ENCODE measurements at places on chromosomes 3 and 15. TPM values are rescaled to one million over a fixed set of nuclear protein-coding genes. Genes with fewer than 3 reads are reported as not detected.

FBXW12 gene
- polyA plus RNA-seq = not detected

CTXN2 gene
- polyA plus RNA-seq = not detected

SNX1 gene
- 82.2 TPM for polyA plus RNA-seq

POPDC2 gene
- polyA plus RNA-seq = 3.6 TPM

DLEC1 gene
- 2.4 TPM for polyA plus RNA-seq

CSPG4 gene
- polyA plus RNA-seq = 0.18 TPM

MYEF2 gene
- polyA plus RNA-seq = 1.6 TPM

ONECUT1 gene
- not detected for polyA plus RNA-seq

- no peak for DNase-seq
Measured at GRCh38 chr3:160023476-160023875, 34.8 kb downstream of the IL12A start.

DNA sequence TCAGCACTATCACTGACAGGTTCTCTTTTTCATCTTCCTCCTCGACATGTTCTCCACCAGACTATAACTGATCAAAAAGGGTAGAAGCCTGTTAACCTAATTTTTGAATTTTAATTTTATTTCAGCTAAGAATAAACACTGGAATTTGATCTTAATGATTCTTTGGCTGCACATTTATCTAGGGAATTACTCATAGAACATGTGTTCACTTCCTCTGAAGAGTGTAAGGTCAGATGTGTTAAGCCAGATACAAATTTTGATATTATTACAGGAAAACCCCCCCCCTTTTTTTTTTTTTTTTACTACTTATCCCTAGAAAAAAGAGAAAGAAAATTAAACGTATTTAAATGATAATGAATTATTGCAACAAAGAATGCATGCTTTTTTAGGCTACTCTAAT is 15.0 kb downstream of the DCBLD2 start:
- no peak for DNase-seq

- DNase-seq = no peak
Measured at GRCh38 chr3:189780546-189781270, 149.5 kb downstream of the TP63 start.

DNA sequence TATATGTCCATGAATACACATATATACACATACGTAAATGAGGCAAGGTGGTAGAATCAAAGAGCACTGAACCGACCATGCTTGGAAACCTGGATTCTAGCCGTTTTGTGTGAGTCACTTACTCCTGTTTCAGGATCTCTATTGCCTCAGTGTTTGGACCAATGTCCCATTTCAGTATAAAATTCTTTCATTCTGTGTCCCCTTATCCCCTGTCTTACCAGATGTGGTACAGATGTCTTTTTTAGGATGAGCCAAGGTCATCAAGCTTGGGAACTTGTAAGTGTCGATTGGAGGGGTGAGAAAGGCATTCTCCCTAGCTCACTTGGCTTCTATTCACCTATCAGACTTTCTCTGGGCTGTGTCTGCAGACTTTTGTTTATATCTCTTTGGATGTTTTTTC is 139.9 kb upstream of the CHL1 start:
- DNase-seq = no peak

DNA sequence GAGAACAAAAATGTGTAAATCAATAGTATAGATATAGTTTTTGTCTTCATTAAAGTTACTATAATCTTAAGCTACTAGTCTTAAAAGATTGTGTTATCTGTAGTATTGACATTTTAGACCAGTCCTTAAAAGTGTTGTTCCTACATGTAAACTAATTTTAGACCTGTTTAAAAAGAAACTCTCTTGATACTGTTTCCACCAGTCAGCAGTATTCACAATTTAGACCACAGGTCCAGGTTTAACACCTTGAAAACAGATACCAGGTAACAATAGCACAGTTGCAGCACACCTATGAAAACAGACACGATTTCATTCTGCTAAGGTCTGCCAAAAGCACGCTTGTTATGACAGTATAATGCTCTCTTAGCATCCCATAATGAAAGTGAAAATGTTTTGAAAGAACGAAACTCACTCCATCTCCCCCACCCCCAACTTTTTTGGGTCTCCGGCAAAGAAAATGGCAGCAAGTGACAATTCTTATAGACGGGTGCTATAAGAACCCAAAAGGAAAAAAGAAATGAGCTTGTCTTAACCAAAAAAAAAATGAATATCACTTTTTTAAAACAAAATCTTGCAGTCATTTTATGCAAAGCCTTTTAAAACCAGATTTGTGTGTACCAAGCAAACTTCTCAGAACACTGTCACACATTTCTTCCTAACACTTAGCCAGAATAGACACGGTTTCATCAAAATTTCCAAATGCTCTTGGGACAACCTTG is 1.6 kb downstream of the EIF4E3 start:
- DNase-seq = peak; percentile 73

GRCh38 chr15:39581242-39581792 is 438 bp downstream of the THBS1 start:
- DNase-seq = no peak

GRCh38 chr3:188207941-188208515 is 54.1 kb downstream of the LPP start:
- no peak for DNase-seq

- no peak for DNase-seq
Measured at GRCh38 chr15:76221085-76221767, 90.0 kb downstream of the ETFA start.

DNA sequence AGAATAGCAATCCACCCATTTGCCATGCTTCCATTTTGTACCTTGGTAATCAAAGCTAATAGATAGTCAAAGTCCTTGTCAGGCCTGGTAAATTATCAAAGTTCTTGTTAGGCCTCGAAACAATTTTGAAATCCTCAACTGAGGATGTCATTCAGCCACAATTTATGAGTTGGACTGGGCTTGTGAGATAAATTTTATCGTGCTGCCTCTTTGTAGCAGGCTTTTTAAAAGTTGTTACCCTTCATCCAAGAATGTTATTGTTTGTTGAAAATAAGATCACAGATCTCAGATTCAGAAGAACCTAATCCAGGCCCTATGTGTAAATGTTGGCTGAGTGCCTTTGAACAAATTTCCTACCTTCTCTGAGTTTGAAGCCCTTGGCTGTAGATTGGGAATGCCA is 143.3 kb upstream of the PROK2 start:
- no peak for DNase-seq

GRCh38 chr15:84761607-84762131 is 13.3 kb downstream of the ZNF592 start:
- DNase-seq = no peak

- no peak for DNase-seq
Measured at GRCh38 chr3:45029661-45030060, 3.6 kb downstream of the CLEC3B start.

- no peak for DNase-seq
Measured at GRCh38 chr3:40169983-40170382, 139.5 kb upstream of the EIF1B start.

DNA sequence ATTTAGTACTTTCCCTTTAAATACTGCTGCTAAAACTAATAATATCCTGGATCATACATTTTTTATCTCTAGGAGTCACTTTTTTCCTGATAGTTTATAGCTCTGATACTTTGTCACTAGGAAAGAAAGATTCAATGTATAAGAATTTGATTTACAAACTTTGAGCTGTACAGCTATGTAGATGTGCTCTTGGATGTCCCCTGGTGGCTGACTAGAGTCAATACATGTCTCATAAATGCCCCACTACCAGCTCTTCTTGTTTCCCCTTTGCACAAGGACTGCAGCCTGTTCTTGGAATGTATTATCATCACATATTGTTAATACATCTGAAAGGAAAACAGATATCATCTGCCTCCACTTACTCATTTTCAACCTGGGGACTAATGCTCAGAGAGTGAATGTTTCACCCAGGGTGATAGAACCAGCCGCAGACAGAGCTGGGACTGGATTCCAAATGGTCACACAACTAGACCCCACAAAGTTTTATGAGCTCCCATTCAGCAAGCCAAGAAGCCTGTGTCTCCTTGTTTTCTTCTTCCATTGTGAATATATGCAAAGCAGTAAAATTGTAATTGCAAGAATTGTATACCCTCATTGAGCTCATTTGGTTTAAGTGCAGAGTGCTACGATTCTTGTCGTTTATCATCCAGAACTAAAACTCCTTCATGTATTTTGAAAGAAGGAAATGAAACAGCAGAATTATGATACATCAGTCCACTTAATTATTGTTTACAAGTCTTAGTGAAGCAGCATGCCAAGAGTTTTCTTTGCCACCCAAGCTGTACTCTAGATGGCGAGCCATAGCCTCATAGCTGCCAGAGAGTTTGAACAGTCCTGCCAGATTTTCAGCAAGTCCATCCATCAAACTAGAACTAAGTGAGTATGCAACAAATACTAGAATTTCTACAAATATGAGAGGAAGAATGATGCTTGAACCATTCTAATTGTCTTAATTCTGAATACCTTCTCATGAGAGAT is 261.6 kb upstream of the LMCD1 start:
- DNase-seq = peak; percentile 12

GRCh38 chr3:112531358-112531781 is 30.4 kb downstream of the ATG3 start:
- peak; percentile 14 for DNase-seq

DNA sequence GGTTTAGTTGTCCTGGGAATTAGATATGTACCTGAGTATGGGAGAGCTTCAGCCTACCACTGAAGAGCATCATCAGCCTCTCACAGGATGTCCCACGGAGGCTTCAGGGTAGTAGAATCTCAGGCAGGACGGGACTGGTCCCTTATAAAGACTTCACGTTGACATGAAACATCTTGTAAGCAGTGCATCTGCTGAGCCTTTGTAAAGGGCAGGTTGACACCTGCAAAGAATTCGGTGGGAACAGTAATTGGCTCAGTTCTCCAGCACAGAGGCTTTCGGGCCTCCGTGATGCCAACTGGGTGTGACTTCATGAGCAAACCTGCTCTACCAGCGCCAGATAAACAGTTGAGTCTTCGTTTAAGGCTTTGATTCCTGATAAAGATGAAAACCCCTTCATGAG is 26.9 kb upstream of the AVEN start:
- no peak for DNase-seq

DNA sequence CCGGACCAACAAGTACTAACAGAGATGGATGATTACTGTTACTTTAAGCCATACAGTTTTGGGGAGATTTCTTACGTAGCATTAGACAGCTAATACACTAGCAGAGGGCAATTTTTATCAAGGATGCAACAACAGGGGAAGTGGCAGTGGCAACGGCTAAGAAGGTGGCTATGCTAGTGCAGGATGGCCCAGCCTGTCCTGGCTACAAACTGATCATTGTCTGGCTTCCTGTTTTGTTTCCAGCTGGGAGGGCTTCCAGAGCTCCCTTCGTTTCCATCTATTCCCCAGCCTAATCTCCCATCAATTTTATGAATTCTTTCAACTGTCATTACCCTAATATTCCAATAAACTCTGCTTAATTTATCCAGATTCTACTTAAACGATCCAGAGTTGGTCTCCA is 16.0 kb upstream of the PLA2G4F start:
- DNase-seq = no peak

GRCh38 chr15:58698887-58699641 is 50.4 kb downstream of the ADAM10 start:
- peak; percentile 24 for DNase-seq

GRCh38 chr3:151120409-151120808 is 34.9 kb downstream of the MED12L start:
- no peak for DNase-seq

DNA sequence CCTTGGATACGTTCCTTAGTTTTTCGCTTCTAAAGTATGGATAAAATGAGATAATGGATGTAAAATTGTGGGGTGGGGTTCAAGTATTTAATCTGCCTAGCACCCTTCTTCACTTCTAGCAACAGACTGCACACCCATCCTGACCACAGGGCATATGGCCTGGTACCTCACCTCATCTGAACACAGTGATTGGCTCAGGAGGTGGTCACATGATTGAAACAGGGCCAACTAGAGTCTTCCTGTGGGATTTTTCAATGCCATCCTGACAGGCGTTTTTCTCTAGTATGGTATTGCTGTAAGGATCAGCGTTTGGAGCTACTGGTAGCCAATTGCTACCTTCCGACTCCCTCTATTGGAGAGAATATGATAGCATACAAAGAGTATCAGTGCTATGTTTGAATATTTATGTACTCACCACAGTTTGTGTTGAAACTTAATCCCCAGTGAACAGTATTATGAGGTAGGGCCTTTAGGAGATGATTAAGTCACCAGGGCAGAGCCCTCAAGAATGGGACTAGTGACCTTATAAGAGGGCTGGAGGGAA is 172.2 kb downstream of the PPM1L start:
- no peak for DNase-seq

DNA sequence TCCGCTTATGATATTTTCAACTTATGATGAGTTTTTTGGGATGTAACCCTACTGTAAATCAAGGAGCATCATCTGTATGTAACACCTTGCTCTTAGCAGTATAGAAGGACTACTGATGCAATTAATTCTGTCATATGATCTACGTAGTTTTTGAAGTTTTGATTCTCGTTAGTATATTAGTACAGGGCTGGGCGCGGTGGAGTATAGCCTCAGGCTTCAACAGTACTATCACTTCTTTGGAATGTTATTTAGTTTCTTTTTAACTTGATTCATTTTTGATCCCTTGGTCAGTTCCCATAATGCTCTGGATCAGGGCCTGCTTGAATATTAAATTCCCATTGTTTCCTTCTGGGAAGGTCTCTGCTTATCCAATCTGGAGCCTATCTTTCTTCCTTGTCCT is 23.9 kb upstream of the AP4E1 start:
- no peak for DNase-seq

DNA sequence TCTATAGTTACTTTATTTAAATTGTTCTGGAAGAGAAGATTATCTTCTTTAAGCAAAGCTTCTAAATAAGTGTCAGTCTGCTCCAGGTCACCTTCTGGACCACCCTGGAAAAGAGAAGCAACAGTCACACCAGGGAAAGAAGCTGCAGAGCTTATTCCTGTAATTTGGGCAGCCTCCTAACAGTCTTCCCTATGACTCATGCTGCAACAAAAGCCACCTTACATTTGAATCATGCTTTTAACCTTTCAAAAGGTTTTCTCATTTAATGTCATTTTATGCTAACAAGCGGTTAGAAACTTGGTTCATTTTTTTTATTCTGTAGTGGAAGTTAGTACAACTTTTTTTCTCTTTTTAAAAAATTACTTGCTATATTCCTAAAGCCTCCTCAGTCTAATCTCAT is 5.3 kb upstream of the GUCA1C start:
- no peak for DNase-seq

DNA sequence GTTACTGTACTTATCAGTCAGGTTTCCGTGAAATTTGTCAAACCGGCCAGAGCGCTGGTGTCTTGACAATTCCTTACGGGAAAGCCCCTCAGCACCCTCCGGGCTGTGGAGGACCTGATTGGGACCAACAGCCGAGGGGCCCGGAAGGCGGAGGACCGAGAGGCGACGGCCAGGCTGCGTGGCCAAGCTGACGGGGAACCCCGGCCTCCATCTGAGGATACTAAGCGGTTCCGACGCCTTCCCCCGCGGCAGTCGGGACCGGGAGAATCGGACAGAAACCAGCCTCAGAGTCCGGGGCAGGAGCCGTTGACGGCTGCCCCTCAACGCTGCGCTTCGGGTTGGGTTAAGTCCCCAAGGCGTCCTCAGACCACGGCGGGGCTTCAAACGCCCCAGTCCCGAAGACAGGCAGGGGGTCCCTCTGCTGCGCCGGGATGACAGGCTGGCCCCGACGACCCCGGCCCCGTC is 499 bp downstream of the ALDH1A2 start:
- no peak for DNase-seq

Data from immature natural killer cell (primary cell).